Suprapubic skin (tissue), 4 donors: ENCODE measurements at places on chromosomes 3 and 15. TPM values are rescaled to one million over a fixed set of nuclear protein-coding genes. Genes with fewer than 3 reads are reported as not detected.

Gene SPINK8
- total RNA-seq, result not detected

Gene KNG1
- total RNA-seq, result 0.44 TPM

Gene IL12A
- 0.30 TPM for total RNA-seq

Gene CCDC39
- not detected for total RNA-seq

DNA sequence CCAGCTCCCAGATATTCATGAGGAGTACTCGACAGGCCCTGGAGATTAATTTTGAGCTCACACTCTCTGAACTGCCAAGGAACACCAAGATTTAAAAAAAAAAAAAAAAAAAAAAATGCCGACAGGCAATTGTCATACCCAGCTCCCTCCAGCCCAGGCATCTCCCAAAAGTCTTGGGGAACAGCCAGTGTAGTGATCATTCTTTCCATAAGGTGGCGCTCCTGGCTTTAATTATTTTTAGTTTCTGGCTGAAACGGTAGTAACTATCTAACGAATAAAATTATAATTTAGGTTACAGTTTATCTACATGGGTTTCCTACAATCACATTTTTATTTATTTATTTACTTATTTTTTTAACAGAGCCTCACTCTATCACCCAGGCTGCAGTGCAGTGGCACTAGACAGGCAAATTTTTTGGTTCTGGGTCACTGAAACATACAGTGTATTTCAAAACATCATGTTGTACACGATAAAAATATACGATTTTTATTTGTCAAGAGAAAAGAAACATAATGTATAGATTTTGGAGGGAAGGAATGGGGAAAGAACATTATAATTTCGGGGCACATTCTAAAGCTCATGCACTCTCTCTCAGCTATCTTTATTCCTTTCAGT is 157.3 kb downstream of the ADAMTS9 start:
- DNase-seq, result peak; percentile 70
